ENCODE measurements at places on chromosomes 11 and 22. TPM values are rescaled to one million over a fixed set of nuclear protein-coding genes. Genes with fewer than 3 reads are reported as not detected.

SLC29A2 gene
- not detected for total RNA-seq

MUC2 gene
- not detected for total RNA-seq

CSNK1E gene
- total RNA-seq = 130 TPM

IGLL1 gene
- not detected for total RNA-seq

C11orf42 gene
- not detected for total RNA-seq

RAB39A gene
- not detected for total RNA-seq

DNA sequence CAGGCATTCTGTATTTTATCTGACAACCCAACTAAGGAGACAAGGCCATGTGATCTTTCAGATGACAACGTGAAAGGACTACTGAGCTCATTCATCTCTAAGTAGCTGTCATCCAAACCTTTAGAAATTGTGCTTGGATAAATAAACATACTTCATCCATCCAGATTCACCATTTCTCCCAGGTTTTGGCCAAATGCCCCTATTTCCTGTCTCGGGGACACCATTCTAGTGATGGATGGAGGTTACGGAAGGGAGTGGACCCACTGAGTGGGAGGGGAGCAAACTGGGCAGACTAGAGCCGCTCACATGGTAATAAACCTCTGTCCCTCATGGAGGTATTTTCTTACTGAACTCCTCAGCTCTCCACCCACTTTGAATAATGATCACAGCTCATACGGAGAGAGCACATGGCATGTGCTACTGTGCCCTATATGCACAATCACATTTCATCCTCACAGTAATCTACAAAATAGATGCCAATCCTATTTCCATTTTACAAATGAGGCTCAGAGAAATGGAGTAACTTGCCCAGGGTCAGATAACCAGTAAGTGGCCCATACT lies 114.4 kb downstream of the SLC1A2 start:
- H3K36me3 ChIP-seq = no peaks in the 10 kb centered on the region
- DNase-seq = no peak
- H3K27ac ChIP-seq = peak overlapping the region; percentile 97
- H3K27me3 ChIP-seq = no peaks in the 10 kb centered on the region

GRCh38 chr22:28052825-28053269 lies 133.8 kb upstream of the PITPNB start:
- H3K4me3 ChIP-seq = no peak overlapping the region
- no peaks in the 10 kb centered on the region for H3K27me3 ChIP-seq
- no peak for DNase-seq
- peaks cover 17% of the 10 kb centered on the region for H3K4me1 ChIP-seq
- no peaks in the 10 kb centered on the region for H3K36me3 ChIP-seq

DNA sequence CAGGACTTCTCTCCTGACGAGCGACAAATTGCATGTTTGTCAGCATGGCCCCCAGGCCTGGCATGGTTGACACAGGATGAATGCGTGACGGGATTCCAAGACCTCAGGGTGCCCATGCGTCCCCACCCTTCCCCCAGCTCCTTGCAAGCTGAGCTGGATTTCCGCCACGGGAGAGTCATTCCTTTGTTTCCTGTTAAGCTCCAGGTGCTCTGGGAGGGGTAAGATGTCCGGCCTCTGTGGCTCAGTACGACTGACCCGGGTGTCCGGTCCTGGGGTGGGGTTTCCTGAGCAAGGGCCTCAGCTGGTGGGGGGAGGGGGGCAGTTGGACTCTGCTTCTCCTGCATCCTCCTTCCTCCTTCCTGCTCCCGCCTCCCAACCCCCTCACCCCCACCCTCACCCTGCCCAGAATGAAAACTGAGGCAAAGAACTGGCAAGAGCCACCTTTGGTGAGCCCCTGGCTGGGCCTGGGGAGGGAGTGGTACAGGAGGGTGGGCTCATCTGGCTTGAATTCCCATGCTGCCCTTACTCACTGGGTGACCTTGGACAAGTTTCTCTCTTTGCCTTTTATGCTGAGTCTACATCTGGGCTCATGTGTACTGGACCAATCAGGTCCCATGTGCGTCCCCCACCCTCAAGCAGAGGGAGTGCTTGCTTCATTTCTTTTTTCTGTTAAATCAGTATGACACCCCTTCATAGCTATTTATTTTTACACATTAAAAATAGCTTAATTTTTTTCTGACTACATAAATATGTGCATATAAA lies 2.5 kb downstream of the CDC42EP2 start:
- peaks cover 19% of the 10 kb centered on the region for H3K36me3 ChIP-seq
- H3K4me1 ChIP-seq = peaks cover 27% of the 10 kb centered on the region
- H3K27ac ChIP-seq = peak overlapping the region; percentile 97
- peak overlapping the region; percentile 88 for H3K4me3 ChIP-seq
- H3K27me3 ChIP-seq = no peaks in the 10 kb centered on the region

DNA sequence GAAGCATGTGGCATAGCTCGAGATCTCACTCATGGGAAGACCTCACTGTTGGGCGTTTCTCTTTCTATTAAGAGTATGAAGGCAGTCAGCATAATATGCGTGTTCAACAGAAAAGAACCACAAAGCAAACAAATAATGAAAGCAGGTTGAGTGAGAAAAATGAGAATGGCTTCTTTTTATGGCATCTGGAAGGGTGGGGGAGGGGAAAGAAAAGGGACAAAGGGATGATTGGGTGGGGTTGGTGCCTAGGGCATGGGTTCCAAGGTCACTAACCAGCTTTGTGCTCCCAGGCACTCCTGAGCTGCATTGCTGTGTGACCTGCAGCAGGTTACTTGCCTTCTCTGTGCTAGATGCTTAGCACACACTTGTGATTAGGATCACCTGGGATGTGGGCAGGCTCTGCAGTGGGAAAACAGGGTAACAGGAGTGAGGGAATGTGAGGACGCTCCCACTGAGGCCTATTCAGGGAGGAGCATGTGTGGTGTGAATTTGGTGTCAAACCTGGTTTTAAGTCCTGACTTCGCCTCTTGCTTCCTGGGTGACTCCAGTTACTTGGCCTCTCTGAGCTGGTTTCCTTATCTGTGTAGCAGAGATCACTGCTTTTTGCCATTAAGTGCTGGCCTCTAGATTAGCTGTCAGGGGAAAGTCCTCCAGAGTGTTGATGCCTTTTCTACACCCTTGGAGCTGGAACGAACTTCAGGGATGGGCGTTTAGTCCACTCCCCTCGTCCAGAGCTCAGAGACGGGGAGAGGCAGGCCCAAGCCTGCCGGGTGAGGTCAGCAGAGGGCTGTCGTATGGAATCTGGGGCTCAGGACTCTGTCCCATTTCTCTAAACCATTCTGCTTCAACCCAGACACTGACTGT lies 74.8 kb downstream of the KIAA1671 start:
- peaks cover 13% of the 10 kb centered on the region for H3K4me1 ChIP-seq
- DNase-seq = no peak
- no peak overlapping the region for H3K4me3 ChIP-seq
- no peaks in the 10 kb centered on the region for H3K36me3 ChIP-seq

DNA sequence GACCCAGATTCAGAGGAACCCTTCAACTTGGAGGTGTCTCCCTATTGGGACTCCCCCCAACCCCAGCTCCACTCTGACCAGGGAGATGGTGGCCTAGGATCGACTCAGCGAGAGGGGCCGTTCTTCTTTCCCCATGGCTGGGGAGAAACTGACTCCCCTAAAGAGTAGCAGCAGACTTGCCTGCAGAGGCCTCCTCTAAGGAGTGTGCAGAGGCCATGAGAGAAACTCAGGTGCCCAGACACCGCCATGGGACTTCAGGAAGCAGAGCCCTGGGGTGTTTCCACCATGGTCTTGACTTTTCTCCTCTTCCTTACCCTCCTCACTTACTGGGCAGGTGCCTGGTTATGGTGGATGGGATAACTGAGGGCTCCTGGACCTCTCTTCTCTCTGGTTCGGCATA lies 2.6 kb upstream of the TOP3B start:
- peaks cover 12% of the 10 kb centered on the region for H3K27me3 ChIP-seq
- no peak overlapping the region for H3K27ac ChIP-seq
- no peaks in the 10 kb centered on the region for H3K4me1 ChIP-seq
- no peak for DNase-seq

GRCh38 chr11:43825217-43825816 lies 55.3 kb upstream of the ALKBH3 start:
- peaks cover 6% of the 10 kb centered on the region for H3K4me1 ChIP-seq
- no peaks in the 10 kb centered on the region for H3K27me3 ChIP-seq
- DNase-seq = peak; percentile 61
- no peak overlapping the region for H3K27ac ChIP-seq
- no peaks in the 10 kb centered on the region for H3K36me3 ChIP-seq
- no peak overlapping the region for H3K4me3 ChIP-seq

- no peak for DNase-seq
- no peaks in the 10 kb centered on the region for H3K27me3 ChIP-seq
- H3K4me1 ChIP-seq = peaks cover 9% of the 10 kb centered on the region
- H3K4me3 ChIP-seq = no peak overlapping the region
- no peaks in the 10 kb centered on the region for H3K36me3 ChIP-seq
Observed at GRCh38 chr11:963852-964251, 38.2 kb downstream of the AP2A2 start.

DNA sequence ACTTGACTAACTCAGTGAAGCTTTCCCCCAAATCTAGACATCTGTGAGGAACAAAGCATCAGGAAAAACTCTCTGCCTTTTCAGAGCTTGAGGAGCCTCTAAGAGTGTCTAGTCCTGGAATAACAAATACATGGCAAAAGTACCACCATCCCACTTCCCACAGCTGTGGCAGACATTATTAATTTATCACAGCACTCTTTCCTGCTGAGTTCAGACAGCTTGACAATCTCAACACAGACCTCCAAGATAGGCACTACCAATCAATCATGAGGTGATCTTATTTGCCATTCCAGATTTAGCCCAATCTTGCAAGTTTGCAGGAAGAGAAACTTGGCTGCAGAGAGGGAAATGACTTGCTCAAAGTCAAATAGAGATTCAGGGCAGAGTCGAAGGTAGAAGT lies 202.8 kb downstream of the MN1 start:
- H3K4me1 ChIP-seq = no peaks in the 10 kb centered on the region
- no peak overlapping the region for H3K4me3 ChIP-seq
- H3K27ac ChIP-seq = no peak overlapping the region
- H3K36me3 ChIP-seq = no peaks in the 10 kb centered on the region

DNA sequence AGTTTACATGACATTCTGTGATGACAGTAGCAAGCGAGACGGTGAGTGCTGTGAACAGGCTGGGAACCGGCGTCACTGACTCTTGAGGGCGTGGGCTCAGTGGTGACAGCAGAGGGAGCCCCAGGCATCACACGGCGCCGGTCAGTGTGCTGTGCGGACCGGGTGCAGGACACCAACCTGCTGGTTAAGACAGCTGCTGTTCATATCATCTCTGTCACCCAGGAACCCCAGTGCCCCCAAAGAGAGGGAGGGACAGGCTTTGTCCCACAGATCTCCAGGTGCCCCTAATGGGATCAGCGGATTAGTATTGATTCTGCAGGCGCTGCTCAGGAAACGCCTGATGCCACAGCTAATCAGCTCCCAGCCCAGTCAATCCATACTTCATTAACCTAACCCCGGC lies 18.4 kb downstream of the B3GAT1 start:
- no peaks in the 10 kb centered on the region for H3K27me3 ChIP-seq
- no peak overlapping the region for H3K27ac ChIP-seq
- no peak for DNase-seq
- no peak overlapping the region for H3K4me3 ChIP-seq
- no peaks in the 10 kb centered on the region for H3K36me3 ChIP-seq

GRCh38 chr22:22944268-22944985 lies 56.8 kb downstream of the IGLL5 start:
- DNase-seq = no peak
- no peaks in the 10 kb centered on the region for H3K27me3 ChIP-seq
- no peak overlapping the region for H3K27ac ChIP-seq
- H3K4me1 ChIP-seq = peaks cover 9% of the 10 kb centered on the region
- H3K36me3 ChIP-seq = no peaks in the 10 kb centered on the region

- H3K4me1 ChIP-seq = peaks cover 12% of the 10 kb centered on the region
- H3K36me3 ChIP-seq = peaks cover 8% of the 10 kb centered on the region
- no peak for DNase-seq
Observed at GRCh38 chr22:20751185-20751851, 22.6 kb upstream of the SERPIND1 start.

DNA sequence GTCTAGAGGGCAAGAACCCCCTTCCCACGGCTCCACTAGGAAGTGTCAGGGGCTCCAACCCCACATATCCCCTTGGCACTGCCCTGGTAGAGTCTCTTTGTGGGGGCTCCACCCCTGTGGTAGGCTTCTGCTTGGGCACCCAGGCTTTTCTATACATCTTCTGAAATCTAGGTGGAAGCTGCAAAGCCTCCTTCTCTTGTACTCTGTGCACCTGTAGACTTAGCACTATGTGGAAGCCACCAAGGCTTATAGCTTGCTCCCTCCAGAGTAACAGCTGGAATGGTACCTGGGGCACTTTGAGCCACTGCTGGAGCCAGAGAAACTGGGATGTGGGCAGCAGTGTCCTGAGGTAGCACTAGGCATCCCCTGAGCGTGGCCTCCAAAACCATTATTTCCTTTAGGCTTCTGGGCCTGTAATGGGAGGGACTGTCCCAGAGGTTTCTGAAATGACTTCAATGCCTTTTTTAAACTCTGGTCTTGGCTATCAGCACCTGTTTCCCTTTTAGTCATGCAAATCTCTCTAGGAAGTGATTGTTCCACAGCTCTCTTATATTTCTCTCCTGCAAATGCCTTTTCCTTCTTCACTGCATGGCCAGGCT lies 68.4 kb downstream of the TRAF6 start:
- no peak overlapping the region for H3K27ac ChIP-seq
- H3K4me1 ChIP-seq = no peaks in the 10 kb centered on the region
- DNase-seq = no peak
- H3K36me3 ChIP-seq = no peaks in the 10 kb centered on the region

DNA sequence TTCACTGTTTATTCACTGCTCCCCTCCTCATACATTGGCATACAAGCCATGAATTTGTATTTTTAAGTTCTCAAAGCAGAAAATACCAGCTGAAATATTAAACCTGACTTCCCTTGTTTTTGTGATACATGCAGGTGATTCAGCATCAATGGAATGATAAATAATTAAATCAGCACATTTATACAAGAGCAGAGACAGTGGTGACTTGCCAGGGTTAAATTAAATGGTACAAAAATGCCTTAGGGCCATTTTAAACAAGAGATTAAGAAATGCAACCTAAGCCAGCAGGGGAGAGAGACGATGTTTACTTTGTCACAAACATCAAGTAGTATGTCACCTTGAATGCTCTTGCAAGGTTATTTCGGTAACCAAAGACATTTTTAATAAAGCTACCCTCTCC lies 95.9 kb upstream of the DDI1 start:
- peaks cover 36% of the 10 kb centered on the region for H3K4me1 ChIP-seq
- H3K4me3 ChIP-seq = no peak overlapping the region
- H3K27ac ChIP-seq = no peak overlapping the region
- no peaks in the 10 kb centered on the region for H3K27me3 ChIP-seq
- DNase-seq = peak; percentile 52

GRCh38 chr22:40703736-40704135 lies 24.5 kb downstream of the MCHR1 start:
- no peaks in the 10 kb centered on the region for H3K36me3 ChIP-seq
- no peaks in the 10 kb centered on the region for H3K27me3 ChIP-seq
- H3K27ac ChIP-seq = no peak overlapping the region
- no peaks in the 10 kb centered on the region for H3K4me1 ChIP-seq
- no peak for DNase-seq
- H3K4me3 ChIP-seq = no peak overlapping the region

DNA sequence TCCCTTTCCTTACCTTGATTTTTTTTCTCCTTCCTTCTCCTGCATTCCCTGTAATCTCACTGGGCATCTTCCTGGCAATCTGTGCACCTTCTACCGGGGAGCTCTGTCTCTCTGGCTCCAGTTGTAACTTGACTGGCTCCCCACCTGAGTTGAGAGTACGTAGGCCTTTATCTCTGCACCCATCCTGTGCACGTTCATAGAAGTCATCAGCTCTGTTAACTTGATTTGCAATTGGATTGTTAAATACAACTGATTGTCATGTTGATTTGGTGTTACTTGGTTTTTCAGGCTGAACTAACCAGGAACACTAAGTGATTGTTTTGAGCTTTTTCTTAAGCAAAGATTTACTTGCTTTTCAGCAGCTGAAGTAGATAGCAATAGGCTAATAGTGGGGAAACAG lies 11.8 kb downstream of the SWAP70 start:
- H3K27ac ChIP-seq = no peak overlapping the region
- H3K36me3 ChIP-seq = peaks cover 14% of the 10 kb centered on the region
- H3K4me3 ChIP-seq = no peak overlapping the region

Data from GM23248 (cell line).